ENCODE measurements at places on chromosomes 6 and 20.

GRCh38 chr6:99348288-99349170, 945 bp downstream of the FAXC start:
- no peaks in the 10 kb centered on the region for H3K36me3 ChIP-seq
- H3K4me3 ChIP-seq: peak overlapping the region; percentile 90
- H3K4me1 ChIP-seq: peaks cover 21% of the 10 kb centered on the region
- DNase-seq: no peak
- H3K27ac ChIP-seq: peak overlapping the region; percentile 69

DNA sequence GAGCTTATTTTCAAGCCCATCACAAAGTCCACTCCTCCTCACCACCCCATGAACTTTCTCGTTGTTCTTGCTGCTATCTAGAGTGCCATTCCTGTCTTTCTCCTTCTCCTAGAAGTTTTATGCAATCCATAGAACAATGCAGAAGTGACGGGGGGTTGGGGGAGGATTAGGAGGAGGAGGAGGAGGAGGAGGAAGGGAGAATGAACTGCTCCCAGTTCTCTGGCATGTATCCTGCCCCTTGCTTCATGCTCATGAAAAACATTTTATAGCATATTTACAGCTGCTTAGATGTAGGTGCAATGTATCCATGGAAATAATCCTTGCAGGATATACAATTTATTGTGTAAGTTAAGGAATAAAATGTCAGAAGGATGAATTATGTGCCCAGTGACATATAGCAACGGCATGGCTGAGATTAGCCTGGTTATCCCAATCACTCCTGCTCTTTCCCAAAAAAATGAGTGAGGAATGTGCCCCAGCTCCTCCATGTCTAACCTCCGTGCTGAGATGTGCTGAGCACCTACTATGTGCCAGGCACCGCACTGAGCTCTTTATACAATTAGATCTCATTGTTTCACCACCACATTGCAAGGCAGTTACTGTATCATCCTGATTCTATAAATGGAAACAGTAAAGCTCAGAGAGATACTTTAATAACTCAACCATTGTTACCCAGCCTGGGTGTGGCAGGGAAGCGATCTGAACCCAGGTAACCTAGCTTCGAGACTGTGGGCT, 41.6 kb upstream of the TFAP2C start:
- H3K27ac ChIP-seq: peak overlapping the region; percentile 45
- no peaks in the 10 kb centered on the region for H3K36me3 ChIP-seq
- H3K27me3 ChIP-seq: no peaks in the 10 kb centered on the region
- H3K4me3 ChIP-seq: peak overlapping the region; percentile 47
- H3K4me1 ChIP-seq: peaks cover 15% of the 10 kb centered on the region
- no peak for DNase-seq

DNA sequence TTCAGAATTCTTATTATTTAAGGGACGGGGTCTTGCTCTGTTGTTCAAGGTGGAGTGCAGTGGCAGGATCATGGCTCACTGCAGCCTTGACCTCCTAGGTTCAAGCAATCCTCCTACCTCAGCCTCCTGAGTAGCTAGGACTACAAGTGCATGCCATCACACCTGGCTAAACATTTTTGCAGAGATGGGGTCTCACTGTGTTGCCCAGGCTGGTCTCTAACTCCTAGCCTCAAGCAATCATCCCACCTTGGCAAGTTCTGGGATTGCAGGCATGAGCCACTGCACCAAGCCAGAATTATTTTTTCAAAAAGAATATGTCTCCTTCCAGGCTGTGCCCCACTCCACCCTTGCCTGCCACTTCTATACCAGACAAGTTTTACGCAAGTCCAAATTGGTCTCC, 190.1 kb upstream of the SUPT3H start:
- peaks cover 22% of the 10 kb centered on the region for H3K4me1 ChIP-seq
- no peak for DNase-seq
- H3K36me3 ChIP-seq: no peaks in the 10 kb centered on the region
- H3K27ac ChIP-seq: no peak overlapping the region

DNA sequence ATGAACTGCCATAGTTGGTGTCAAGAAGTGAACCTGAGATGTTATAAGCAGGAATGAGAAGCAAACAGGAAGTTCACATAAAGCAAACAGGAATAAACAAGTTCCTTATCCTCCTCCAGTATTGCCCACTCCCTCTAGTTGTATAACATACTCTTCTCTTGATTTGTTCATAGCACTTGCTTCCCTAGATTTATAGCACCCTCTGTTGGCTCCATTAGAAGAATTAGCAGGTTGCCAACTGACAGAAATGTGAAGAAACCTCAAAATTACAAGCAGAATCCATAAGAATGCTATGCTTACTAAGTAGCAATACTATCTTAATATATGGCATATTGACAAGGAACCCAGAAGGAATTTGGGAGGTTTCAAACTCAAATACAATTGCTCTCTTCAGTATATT, 195.4 kb downstream of the TBX18 start:
- no peak overlapping the region for H3K4me3 ChIP-seq
- H3K4me1 ChIP-seq: no peaks in the 10 kb centered on the region
- peaks cover 6% of the 10 kb centered on the region for H3K27me3 ChIP-seq
- no peaks in the 10 kb centered on the region for H3K36me3 ChIP-seq
- DNase-seq: no peak

DNA sequence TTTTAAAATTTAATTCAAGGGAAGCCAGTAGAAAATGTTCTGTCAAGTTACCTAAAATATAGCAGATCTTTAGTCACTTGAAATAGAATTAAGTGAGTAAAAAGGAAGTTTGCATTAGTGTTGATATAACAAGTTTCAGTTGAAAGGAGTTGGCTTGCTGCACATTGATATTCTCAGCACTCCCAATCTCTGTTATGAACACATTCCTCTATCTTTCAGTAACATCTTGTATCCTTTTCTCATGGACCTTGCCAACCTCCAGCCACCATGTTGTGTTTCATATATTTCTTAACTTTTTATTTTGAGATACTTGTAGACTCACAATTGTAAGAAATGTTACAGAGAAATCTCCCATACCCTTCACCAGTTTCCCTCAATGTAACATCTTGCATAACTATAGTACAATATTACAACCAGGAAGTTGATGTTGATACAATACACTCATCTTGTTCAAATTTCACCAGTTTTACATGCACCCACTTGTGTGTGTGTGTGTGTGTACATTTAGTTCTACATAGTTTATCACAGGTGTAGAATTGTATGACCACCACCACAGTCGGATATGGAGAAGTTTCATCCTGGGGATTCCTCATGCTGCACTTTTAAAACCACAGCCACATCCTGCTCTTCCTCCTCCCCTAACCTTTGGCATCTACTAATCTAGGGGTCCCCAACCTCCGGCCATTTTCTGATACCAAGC, 20.2 kb upstream of the PAQR8 start:
- H3K4me3 ChIP-seq: no peak overlapping the region
- no peaks in the 10 kb centered on the region for H3K27me3 ChIP-seq
- DNase-seq: no peak
- H3K4me1 ChIP-seq: peaks cover 14% of the 10 kb centered on the region

GRCh38 chr6:142413111-142413510, 111.3 kb downstream of the ADGRG6 start:
- peaks cover 7% of the 10 kb centered on the region for H3K36me3 ChIP-seq
- H3K4me3 ChIP-seq: no peak overlapping the region
- no peak overlapping the region for H3K27ac ChIP-seq

GRCh38 chr6:158068156-158068892, 86.7 kb downstream of the SYNJ2 start:
- no peak for DNase-seq
- H3K27ac ChIP-seq: peak overlapping the region; percentile 26
- peaks cover 11% of the 10 kb centered on the region for H3K36me3 ChIP-seq
- peaks cover 18% of the 10 kb centered on the region for H3K4me1 ChIP-seq
- no peak overlapping the region for H3K4me3 ChIP-seq

GRCh38 chr6:116512111-116512559, 696 bp downstream of the CALHM5 start:
- H3K4me3 ChIP-seq: peak overlapping the region; percentile 39
- no peak for DNase-seq
- H3K27ac ChIP-seq: peak overlapping the region; percentile 50
- no peaks in the 10 kb centered on the region for H3K36me3 ChIP-seq
- peaks cover 21% of the 10 kb centered on the region for H3K4me1 ChIP-seq

DNA sequence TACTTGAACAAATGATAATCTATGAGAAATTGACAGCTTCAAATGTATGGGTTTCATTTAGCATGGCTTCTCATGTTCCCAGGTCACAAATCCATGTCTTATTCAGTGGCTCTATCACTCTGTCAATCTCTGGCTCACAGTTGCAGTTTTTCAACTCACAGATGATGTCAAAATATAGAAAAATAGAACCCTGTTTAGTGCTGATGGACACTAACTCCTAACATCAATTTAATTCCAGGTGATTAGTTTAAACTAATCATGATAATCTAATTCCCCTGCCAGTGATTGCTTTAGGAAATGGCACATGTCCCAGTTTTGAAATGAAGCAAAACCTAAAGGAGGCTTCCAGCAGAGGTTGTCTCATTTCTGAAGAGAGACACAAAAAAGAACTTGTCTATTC, 13.0 kb downstream of the KHDC1 start:
- H3K27ac ChIP-seq: no peak overlapping the region
- H3K36me3 ChIP-seq: no peaks in the 10 kb centered on the region
- no peaks in the 10 kb centered on the region for H3K27me3 ChIP-seq

GRCh38 chr6:82330171-82330804, 33.3 kb upstream of the TPBG start:
- H3K4me1 ChIP-seq: peaks cover 18% of the 10 kb centered on the region
- H3K27me3 ChIP-seq: no peaks in the 10 kb centered on the region
- no peak overlapping the region for H3K4me3 ChIP-seq
- no peaks in the 10 kb centered on the region for H3K36me3 ChIP-seq
- H3K27ac ChIP-seq: no peak overlapping the region

- H3K27ac ChIP-seq: peak overlapping the region; percentile 75
- H3K4me1 ChIP-seq: peaks cover 23% of the 10 kb centered on the region
- no peaks in the 10 kb centered on the region for H3K27me3 ChIP-seq
- peak overlapping the region; percentile 85 for H3K4me3 ChIP-seq
- DNase-seq: no peak
These were observed 1.1 kb upstream of the ZBTB24 start for GRCh38 chr6:109484122-109484521.

DNA sequence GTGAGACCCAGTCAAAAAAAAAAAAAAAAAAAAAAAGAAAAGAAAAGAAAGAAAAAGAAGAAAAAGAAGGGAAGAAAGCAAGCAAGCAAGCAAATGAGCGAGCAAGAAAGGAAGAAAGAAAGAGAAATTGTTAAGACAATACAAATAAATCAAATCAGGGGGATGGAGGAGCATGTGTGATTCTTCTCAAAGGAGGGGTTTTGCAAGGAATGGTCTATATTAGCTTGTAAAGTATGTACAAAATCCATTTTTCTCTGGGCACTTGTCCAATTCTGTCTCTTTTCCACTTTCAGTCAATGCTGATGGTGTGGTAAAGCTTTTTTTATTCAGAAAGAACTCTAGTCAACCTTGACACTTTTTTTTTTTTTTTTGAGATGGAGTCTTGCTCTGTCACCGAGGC, 133.7 kb upstream of the TNFAIP3 start:
- no peak for DNase-seq
- H3K4me3 ChIP-seq: no peak overlapping the region
- H3K4me1 ChIP-seq: peaks cover 6% of the 10 kb centered on the region
- no peak overlapping the region for H3K27ac ChIP-seq
- no peaks in the 10 kb centered on the region for H3K36me3 ChIP-seq

DNA sequence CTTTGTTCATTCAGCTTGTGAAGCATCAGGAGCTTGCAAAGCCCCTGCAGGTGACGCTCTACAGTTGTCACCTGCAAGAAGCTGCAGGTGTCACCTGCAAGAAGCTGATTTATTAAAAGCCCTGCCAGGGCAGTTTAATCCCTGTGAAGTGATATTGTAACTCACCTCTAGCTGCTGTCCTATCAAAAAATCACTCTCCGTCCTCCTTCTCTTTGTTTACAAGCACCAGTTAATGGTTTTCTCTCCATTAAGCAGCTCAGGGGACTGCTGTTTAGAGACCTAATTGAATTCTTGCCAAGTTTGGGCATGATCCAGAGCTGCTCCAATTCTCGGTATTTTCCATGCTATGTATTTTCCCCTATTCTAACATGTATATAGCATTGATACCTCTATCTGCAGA, 345.9 kb downstream of the ARHGAP18 start:
- H3K4me3 ChIP-seq: no peak overlapping the region
- H3K36me3 ChIP-seq: peaks cover 6% of the 10 kb centered on the region
- peaks cover 4% of the 10 kb centered on the region for H3K4me1 ChIP-seq
- H3K27me3 ChIP-seq: peaks cover 5% of the 10 kb centered on the region
- no peak for DNase-seq

- no peak for DNase-seq
- H3K4me3 ChIP-seq: no peak overlapping the region
- H3K27me3 ChIP-seq: no peaks in the 10 kb centered on the region
- no peaks in the 10 kb centered on the region for H3K36me3 ChIP-seq
- H3K27ac ChIP-seq: no peak overlapping the region
- H3K4me1 ChIP-seq: no peaks in the 10 kb centered on the region
These were observed 592.7 kb upstream of the MAN1A1 start for GRCh38 chr6:119942078-119942752.

DNA sequence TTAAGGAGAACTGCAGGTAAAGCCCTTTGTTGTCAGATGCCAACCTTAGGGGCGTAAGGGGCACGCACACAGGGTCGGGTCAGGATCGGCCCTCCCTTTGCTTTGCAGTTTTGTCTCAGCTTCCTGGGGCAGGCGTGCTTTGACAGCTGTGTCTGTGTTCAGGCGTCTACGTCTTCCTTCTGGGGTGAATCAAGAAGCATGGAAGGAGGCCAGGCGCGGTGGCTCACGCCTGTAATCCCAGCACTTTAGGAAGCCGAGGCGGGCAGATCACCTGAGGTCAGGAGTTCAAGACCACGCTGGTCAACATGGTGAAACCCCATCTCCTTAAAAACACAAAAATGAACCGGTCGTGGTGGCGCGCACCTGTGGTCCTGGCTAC, 1.3 kb downstream of the ZGPAT start:
- DNase-seq: no peak
- peaks cover 19% of the 10 kb centered on the region for H3K4me1 ChIP-seq

- H3K27ac ChIP-seq: no peak overlapping the region
- H3K27me3 ChIP-seq: no peaks in the 10 kb centered on the region
- peaks cover 4% of the 10 kb centered on the region for H3K4me1 ChIP-seq
- no peak overlapping the region for H3K4me3 ChIP-seq
- no peak for DNase-seq
- H3K36me3 ChIP-seq: no peaks in the 10 kb centered on the region
These were observed 562.2 kb upstream of the NOX3 start for GRCh38 chr6:156017838-156018237.

DNA sequence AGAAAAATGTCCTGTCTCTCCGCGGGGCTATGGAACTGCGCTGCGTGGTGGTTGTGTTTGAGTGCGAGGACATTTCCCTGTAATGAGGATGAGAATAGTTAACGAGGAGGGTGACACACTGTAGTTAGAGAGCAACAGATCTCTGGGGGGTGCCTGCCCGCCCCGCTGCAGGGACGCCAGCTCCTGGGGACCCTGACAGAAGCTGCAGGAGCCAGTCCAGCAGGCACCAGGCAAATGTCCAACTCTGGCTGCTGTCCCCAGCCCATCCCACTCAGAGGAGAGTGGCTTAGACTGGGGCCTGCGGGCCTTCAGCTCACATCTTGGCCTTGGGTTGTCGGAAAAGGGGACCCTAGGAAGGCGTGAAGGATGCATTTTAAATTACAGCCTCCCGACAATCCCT, 92.9 kb upstream of the FOXP4 start:
- H3K36me3 ChIP-seq: no peaks in the 10 kb centered on the region
- no peaks in the 10 kb centered on the region for H3K27me3 ChIP-seq
- no peak for DNase-seq
- H3K4me1 ChIP-seq: peaks cover 52% of the 10 kb centered on the region

Measured in type B pancreatic cell (in vitro differentiated cells).